ENCODE measurements at places on chromosomes 16 and 17. TPM values are rescaled to one million over a fixed set of nuclear protein-coding genes. Genes with fewer than 3 reads are reported as not detected.

Gene CNTROB
- total RNA-seq = 58.3 TPM

DNA sequence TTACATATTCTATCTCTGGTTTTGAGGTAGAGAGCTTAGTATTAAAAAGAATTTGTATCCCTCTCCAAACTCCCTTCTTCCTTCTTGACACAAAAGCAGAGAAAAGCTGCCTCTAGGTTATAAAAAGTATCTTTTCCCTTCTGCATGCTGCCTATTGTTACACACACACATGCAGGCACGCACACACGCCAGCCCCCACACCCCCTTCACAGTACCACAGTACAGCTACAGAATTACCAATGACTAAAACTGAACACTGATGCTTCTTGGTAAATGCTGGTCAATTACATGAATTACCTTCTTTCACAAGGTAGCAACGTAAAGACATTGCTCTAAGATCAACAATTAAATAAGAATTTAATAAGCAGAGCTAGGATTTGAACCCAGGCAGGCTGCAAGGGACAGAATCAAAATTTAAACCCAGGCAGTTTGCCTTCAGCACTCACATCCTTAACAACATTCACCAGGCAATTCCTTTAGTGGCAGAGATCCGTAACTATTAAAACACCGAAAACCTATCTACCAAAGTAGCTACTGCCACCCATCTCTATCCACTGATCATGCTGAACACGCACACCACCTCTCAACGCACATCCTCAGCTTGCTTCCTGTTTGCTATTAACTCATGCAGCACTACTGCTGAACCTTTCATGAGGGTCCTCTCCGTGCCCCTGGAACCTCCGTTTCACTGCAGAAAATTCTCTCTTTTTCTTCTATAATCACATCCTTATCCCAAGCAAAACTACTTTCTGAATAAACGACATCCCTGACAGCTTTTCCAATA is 37.8 kb downstream of the YWHAE start:
- no peak for DNase-seq

DNA sequence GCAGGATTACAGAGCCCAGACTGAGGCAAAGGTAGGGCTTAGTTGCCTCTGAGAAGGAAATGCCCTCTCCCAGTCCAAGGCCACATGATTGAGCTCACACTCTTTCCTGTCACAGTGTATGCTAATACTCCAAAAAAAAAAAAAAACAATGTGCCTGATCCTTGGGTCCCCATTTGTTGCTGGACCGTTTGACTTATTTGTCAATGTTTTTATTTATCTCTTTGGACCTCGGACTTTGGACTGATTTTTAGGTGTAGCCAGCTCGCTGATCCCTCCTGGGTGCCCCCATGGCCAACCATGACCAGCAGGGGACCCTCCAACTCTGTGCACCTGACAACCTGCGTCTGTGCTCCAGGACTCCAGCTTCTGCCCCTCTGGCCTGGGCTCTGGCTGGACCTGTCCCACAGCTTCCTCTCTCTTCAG is 622 bp upstream of the CCL16 start:
- DNase-seq = no peak

Gene CHST5
- 1.5 TPM for total RNA-seq

Gene PRRT2
- 18.6 TPM for total RNA-seq

DNA sequence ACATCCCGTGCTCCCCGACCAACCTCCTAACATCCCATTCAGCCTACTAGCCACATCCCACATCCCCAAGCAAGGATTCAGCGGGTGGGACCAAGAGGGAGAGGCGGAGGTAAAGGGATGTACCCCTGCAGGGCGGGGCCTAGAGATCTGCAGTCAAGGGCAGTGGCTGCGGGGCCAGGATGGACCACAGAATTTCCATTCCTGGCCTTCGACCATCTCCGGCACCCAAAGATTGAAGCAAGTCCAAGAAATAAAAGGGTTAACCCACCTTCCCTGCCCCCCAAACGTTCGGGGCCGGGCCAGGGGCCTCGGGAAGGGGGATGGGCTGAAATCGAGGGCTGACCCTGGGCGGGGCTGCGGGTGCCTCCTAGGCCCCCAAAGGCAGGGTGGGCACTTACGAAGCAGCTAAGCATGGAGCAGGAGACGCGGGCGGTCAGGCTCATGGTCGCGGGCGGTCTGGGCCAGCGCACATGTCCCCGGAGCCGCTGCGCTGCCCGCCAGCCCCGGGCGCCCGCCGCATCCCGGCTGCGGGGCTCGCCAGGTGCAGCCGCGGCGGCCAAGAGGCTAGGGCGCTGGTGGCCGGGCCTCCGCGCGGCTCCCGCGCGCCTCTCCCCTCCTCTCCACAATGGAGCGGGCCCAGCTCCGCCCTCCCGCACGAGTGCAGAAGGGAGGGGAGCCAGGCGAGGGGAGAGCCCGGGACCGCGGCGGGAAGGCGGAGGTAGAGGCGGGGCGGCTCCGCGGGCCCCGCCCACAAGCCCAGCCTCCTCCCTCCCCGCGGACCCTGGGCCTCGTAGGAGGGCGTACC is at the start of gene MTMR4:
MTMR4 (minus strand) TSS at position 674 of the 805 bp plus-strand sequence; CDS start at position 443, 231 bp downstream.
- DNase-seq = peak; percentile 79

DNA sequence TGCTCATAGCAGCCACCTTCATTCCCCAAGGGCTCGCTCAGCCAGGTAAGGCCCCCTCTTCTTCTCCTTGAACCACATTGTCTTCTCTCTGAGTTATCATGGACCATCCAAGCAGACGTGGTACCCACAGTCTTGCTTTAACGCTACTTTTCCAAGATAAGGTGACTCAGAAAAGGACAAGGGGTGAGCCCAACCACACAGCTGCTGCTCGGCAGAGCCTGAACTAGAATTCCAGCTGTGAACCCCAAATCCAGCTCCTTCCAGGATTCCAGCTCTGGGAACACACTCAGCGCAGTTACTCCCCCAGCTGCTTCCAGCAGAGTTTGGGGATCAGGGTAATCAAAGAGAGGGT is 272 bp downstream of the CCL2 start:
- DNase-seq = no peak

All from neural crest cell (in vitro differentiated cells).